Smooth muscle cell of the brain vasculature (primary cell): ENCODE measurements at places on chromosomes 7 and 10.

- DNase-seq = no peak
These were observed 91.7 kb downstream of the MARCHF5 start for GRCh38 chr10:92382631-92383030.

GRCh38 chr10:13733071-13733470, 146.3 kb downstream of the PRPF18 start:
- no peak for DNase-seq

DNA sequence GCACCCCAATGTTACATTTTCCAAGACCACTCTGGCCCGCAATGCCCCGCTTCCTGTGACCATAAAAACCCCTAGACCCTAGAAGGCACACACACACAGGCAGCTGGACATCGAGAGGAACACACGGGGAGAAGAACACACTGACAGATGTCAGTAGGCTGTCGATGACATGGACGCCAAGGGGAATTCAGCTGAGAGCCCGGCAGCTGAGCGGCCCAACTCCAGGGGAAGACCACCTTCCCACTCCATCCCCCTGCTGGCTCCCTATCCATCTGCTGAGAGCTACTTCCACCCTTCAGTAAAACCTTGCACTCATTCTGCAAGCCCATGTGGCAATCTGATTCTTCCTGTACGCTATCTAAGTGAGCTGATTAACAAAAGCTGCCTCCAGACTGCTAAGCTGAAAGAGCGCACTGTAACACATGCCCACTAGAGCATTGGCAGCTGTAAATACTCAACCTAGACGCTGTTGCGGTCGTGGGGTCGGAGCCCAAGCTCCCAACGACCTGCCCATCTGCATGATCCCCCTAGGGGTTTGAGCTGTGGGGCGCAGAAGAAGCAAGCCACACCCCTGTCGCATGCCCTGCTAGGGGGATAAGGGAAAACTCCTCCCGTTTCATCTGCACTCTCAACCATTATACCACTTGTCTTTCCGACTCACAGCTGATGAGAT, 843.6 kb upstream of the POT1 start:
- no peak for DNase-seq

- DNase-seq = no peak
These were observed 7.3 kb upstream of the ADAM8 start for GRCh38 chr10:133283931-133284330.

- DNase-seq = no peak
These were observed 97.7 kb upstream of the EFCAB10 start for GRCh38 chr7:105678811-105679495.
